Stimulated activated CD4-positive, alpha-beta T cell treated with anti-CD3 and anti-CD28 coated beads, Interleukin-12 subunit alpha, Interleukin-12 subunit beta, amount 100 ng/mL, for 48 hours (primary cell): ENCODE measurements at places on chromosomes 11 and 22.

DNA sequence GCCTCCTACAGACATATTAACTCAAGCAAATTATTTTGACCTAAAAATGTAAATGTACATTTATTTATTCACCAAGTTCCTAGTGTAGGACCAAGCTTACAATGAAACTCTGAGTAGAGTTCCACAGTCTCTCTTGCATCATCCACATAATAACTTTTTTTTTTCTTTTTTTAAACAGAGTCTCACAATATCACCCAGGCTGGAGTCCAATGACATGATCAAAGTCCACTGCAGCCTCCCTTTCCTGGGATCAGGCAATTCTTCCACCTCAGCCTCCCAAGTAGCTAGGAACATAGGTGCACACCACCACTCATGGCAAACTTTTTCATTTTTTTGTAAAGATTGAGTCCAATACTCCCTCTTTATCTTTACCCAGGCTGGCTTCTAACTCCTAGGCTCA, 28.0 kb downstream of the FEZ1 start:
- DNase-seq: no peak

DNA sequence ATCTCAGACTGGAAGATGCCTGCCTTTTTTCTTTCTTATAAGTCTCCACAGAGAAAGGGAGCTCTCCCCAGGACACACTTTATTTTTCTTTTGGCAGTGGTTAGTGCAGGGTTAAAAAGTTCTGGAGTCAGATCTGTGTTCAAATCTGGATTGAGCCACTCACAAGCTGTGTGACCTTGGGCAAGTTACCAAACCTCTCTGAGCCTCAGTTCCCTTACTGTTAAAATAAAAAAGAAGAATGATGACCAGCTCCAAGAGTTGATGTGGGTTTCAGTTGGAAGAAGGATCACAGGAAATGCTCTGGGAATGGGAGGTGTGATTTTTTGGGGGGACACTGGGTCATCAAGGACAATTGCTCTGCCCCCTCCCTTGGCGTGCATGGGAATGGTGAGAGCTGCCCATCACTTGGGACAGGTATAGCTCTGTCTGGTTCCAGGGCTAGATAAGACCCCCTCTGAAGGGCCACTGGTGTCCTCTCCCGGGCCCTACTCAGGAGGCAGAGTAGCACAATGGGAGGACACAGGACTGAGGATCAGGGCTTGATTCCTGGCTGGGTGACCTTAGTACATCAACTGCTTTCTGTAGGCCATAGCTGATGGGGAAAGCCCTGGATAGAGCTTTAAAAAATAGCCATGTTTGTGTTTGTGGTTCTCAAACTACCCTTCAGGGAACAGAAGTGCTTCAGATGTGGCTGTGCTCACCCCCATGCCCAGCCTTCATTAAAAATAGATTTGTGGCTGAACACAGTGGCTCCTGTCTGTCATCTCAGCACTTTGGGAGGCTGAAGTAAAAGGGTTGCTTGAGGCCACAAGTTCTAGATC, 228.3 kb downstream of the MIAT start:
- DNase-seq: no peak

GRCh38 chr11:2168286-2169004, 3.2 kb downstream of the TH start:
- DNase-seq: no peak

DNA sequence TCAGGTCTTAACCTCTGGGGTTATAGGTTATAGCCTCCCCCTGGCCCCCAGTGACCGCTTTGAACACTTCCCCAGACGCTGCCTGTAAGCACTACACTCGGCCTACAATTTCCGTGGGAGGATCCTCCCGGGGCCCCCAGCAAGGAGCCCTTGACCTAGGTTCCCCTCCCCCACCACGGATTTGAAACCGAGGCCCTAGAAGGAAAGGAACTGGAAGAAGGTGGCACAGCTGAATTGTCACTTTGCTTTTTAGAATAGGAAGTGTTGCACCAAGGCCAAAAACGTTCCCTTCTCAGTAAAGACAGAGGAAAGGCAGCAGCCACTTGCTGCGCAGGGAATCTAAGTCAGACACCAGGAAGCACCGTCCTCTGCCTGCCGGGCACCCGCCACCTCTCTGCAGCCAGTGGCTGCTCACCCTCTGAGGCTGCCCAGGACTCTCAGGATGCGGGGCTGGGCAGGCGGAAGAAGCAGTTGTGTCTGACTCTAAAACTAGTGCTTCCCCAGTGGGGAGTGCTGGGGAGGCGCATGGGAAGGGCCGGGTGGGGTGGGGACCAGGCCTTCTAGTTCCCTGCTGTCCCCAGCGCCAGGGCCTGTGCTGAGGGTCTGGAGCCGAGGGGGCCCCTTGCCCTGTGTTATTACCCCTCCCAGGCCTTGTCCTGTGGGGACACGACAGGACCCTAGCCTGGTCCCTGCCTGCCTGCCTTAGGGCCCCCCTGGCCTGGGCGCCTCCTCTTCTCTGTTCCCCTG, 7.9 kb upstream of the FLRT1 start:
- DNase-seq: no peak

GRCh38 chr22:45204241-45204640, 36.5 kb downstream of the KIAA0930 start:
- no peak for DNase-seq

DNA sequence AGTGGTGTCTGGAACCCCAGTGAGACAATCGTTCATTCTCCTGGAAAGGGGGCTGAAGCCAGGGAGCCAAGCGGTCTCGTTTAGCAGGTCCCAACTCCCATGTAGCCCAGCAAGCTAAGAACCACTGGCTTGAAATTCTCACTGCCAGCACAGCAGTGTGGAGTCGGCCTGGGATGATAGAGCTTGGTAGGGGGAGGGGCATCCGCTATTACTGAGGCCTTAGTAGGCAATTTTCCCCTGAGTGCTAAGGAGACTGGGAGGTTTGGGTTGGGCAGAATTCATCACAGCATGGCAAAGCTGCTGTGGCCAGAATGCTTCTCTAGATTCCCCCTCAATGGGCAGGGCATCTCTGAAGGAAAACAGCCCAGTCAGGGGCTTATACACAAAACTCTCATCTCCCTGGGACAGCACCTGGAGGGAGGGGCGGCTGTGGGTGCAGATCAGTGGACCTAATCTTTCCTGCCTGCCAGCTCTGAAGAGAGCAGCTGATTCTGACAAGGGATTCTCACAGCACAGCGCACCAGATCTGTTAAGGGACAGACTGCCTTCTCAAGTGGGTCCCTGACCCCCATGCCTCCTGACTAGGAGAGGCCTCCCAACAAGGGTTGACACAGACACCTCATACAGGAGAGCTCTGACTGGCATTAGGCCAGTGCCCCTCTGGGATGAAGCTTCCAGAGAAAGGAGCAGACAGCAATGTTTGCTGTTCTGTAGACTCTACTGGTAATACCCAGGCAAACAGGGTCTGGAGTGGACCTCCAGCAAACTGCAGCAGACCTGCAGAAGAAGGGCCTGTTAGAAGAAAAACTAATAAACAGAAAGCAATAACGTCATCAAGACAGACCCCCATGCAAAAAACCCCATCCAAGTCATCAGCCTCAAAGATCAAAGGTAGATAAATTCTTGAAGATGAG, 14.8 kb downstream of the OR52M1 start:
- no peak for DNase-seq

DNA sequence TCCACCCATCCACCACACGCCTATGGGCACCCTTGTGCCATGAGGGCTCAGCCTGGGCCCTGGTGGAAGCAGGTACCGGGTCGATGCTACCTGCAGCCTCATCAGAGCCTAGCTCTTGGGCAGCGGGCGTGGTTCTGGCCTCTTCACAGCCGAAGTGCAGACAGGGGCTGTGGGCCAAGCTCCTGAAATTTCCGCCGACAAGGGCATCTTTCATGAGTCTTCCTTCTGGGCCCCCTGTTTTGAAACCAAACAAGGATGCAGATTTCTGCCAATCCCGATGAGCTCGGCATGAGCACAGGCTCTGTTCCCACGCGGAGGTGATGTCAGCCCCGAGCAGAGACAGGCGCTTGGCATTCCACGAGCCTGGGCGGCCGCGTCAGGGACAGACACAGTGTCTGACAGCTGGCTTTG, 22.6 kb upstream of the MGAT3 start:
- no peak for DNase-seq
